ENCODE measurements at places on chromosomes 7 and 10.
A peak's percentile ranks its signal among the peaks of the same experiment; 100 is the strongest.

DNA sequence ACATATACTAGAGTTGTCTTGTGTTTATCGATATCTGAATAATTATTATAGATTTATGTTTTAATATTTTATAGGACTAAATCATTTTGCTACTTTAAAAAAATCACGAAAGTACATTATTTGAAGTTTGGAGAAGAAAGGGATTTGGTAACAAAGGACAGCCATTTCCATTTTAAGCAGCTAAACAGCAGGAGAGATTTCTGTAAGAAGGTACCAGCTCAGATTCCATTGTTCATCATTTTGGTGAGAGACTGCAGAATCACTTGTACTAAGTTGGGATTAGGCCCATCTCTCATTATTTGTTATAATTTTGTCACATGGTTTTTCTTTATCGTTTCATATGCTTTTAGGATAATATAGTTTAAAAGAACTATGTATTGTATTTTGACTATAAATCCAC is 46.7 kb downstream of the PALS2 start:
- DNase-seq, result no peak

DNA sequence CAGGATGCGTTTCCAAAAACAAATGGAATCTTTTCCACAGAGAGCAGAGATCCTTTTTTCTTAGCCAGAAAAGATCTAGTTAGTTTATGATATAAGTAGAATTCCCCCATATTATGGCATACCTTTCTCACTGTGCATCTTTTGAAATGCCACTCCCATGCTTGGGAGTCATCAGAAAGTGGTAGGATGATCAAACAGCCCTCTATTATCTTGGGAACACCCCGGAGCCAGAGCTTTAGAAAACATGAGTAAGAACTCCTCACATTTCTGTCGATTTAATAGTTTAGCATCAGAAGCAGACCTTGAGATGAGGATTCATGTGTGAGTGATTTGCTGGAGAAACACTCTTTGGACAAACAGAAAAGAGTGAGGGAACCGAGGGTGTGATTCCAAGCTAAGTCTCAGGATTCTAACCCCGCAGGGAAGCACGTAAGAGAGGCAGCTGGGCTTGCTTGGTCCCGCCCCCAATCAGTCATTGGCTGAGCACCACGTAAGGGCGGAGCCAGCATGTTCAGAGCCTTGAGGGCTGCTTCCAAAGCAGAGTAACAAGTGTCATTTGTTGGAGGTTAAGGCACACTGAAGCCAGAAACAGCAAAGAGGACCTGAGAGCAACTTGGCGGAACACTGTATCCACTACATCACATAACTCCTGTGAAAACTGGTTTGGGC is 43.7 kb upstream of the NXPH1 start:
- peak; percentile 83 for DNase-seq

- DNase-seq, result no peak
These were observed 47.0 kb upstream of the VWDE start for GRCh38 chr7:12450615-12451014.

DNA sequence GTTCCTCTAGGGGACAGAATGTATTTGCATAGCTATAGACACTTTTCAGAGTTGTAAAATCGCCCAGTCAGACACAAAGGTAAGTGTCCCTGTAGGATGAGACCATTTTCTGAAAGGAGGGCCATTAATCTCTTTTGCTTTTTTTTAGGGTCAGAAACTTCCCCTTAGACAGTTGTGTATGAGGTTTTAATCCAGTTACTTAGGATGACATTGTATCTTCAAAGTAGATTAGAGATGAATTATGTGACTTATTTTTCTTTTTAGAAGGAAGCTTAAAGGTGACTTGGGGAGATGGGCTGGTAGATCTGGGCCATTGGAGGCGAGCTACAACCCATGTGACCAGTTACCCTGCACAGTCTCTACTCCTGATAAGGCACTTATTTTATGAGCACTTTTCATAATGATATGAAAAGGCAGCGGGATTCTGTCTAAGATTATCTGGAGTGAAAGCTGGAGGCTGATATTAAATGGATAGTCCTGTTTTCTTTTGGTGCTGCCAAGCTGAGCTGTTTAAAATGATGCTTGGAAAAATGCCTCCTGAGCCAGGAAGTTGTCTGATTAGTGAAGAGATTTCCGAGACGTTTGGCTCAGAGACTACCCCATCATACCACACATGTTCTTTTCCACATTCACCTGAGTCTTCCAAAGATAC is 264.3 kb downstream of the AUTS2 start:
- DNase-seq, result no peak

DNA sequence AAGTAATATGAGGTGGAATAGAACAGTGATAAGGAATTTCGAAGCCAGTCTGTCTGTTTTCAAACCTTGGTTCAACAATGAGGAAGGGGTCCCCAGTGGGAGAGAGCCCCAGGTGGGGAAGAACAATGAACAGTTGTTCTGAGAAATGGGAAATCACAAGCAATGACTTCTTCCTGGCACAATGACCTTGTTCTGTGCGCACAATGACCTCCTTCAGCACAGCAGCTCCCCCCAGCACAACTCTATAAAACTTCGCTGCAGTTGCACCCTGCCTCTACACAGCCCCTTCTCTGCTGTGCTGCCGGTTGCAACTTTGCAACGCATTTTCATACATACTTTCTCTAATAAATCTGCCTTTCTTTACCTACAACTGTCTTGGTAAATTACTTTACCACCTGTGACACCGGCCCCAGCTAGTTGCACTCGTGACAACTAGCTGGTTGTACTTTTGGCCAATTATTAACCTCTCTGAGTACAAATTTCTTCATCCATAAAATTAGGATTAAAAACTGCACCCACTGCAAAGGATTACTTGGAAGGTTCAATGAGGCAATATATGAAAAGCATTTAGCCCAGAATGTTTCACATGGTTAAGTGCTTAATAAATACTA is 40.5 kb downstream of the ASB4 start:
- DNase-seq, result no peak

GRCh38 chr10:112361951-112362751 is 11.8 kb upstream of the ACSL5 start:
- DNase-seq, result no peak

GRCh38 chr7:95582578-95583293 is 13.6 kb downstream of the PDK4 start:
- DNase-seq, result no peak

GRCh38 chr7:68800316-68800715 is 798.0 kb upstream of the AUTS2 start:
- no peak for DNase-seq

DNA sequence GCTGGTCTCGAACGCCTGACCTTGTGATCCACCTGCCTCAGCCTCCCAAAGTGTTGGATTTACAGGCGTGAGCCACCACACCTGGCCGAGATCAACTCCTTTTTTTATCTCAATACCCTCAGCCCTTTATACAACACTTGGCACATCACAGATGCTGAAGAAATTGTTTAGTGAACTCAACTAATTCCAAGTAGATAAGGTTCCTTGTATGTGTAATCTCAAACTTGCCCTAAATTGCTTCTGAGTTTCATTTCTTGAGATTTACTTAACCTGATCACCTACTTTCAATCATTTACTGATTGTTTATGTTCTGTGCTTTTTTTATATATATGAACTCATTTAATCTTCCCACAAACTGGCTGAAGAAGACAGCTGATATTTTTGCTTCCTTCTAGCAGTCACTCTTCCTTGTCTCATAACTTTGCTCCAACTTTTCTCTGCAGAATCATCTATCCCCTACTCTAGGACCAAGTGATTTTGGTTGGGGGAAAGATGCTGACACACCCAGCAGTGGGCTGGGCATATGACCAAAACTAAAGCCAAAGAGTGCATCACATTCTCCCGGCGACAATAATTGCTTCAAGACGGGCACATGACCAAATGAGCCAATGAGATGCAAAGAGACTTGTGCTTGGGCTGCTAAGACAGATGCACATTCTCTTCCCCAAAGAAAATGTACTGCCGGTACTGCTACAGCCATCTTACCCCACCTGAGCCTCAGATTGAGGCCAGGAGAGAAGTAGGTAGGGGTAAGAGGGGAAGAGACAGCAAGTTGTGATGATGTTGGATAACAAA is 40.3 kb upstream of the ARID5B start:
- DNase-seq, result no peak

DNA sequence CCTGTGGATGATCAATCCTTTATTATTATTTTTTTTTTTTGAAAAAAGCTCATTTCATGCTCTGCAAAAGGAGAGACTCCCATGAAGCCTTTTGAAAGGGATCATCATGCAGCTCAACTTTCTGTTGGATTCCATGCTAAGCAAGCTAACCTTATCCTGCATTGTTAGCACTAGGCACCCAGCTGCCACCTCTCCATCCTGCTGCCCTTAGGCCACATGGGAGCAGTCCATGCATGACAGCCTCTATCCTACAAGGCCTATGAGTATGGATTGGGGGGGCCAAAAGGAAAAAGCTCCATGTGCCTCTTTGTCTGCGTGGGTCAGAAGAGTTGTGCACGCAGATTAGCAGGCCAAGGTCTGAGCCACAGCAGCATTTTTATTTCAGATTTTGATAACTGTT is 19.2 kb downstream of the SMNDC1 start:
- no peak for DNase-seq

DNA sequence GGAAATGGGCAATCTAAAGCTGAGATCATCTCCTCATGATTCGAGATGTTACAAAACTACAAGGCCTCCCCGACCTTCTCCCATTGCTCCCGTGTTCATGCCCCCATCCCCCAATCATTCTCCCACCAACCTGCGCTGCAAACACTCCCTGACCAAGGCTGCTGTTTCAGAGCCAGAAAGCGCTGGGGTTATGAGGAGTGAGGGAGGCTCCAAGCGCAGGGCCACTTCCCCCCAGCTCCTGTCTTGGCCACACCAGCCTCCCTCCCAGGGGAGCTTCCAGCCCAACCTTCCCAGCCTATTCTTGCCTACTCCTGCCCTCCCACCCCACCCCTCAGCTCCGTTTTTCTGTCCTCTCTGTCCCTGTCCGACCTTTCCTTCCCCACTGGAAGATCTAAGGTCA is 14.7 kb upstream of the NODAL start:
- DNase-seq, result no peak

GRCh38 chr7:149662591-149663095 is 110.7 kb downstream of the ZNF467 start:
- DNase-seq, result peak; percentile 80

- DNase-seq, result peak; percentile 84
These were observed 78.6 kb upstream of the C10orf90 start for GRCh38 chr10:126749015-126749655.

GRCh38 chr7:4683884-4684565 is 1.9 kb downstream of the FOXK1 start:
- no peak for DNase-seq

- DNase-seq, result peak; percentile 50
These were observed 256.7 kb downstream of the AGMO start for GRCh38 chr7:15305002-15305600.

DNA sequence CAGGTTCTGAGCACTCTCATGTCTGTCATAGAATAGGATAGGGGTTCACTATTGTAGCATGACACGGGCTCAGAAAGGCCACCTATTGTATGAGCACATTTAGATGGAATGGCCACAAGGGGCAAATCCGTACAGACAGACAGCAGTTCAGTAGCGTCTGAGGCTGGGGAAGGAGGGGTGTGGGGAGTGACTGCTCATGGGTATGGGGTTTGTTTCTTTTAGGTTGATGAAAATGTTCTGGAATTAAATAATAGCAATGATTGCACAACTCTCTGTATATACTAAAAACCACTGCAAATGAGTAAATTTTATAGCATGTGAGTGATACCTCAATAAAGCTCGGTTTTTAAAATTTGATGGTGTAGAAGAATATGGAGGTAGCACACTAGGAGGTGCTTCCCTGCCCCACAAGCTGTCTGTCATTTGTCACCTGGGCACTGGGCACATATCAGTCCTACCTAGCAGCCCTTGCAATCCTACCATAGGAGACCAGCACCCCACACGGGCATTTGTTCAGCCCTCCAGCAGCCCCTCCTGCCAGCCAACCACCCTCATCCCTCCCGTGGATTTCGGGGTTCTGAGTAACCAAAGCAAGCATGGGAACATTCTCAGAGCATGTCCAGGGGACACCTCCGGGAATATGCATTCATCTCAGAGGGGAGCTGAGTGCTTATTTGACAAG is 35.2 kb downstream of the KCNMA1 start:
- DNase-seq, result no peak

All from ecto neural progenitor cell (in vitro differentiated cells).